ENCODE measurements at places on chromosomes 16 and 17. TPM values are rescaled to one million over a fixed set of nuclear protein-coding genes. Genes with fewer than 3 reads are reported as not detected.

CACNG1 gene
- 0.21 TPM for total RNA-seq

MYO15B gene
- 52.7 TPM for total RNA-seq

ZNF750 gene
- total RNA-seq, result not detected

NTN3 gene
- total RNA-seq, result 0.06 TPM

SPEM2 gene
- total RNA-seq, result not detected

Measured in A549 treated with Hydrocortisone at 1 μM for 4 hours (cell line).